ENCODE measurements at places on chromosomes 12 and 14.
A peak's percentile ranks its signal among the peaks of the same experiment; 100 is the strongest.

DNA sequence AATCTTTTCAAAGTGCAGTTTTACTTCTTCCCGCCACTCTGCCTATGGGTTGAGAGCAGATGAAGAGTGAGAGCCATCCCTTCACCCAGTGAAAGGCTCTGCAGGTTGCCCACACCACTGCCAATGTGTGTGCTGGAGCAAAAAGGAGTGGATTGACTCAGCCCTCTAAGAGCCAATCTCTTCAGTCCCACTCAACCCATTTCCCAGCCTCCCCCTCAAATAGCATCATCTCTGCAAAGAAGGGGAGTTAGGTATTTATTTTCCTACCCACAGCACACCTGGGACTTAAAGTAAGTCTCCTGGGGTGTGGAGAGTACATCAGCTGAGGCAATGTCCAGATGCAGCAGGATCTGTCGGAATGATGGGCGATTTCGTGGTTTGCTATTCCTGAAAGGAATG, 15.3 kb downstream of the MAP3K12 start:
- no peak for DNase-seq

DNA sequence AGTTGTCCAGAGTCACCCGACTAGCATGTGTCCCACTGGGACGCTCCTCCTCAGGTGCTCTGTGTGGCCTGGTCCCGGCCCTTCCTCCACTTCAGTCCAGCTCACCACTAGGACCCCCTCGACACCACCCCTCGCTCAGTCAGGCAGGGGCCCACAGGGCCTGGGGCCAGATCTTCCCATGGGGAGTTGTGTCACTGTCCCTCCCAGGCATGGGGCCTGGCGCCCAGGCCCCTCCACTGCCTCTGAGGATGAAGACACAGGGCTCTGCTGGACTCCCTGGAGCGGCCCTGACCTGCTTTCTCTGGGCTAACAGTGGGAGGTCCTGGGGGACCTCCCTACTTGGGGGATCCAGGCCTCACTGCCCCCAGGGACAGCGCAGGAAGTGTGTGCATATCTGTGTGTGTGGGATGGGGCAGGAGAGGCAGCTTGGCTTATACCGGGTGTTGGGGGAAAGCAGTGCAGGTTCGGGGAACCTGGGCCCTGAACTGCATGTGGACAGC, 43.8 kb downstream of the KRT80 start:
- no peak for DNase-seq

GRCh38 chr14:75709207-75709812, 48.3 kb downstream of the TTLL5 start:
- peak; percentile 31 for DNase-seq

DNA sequence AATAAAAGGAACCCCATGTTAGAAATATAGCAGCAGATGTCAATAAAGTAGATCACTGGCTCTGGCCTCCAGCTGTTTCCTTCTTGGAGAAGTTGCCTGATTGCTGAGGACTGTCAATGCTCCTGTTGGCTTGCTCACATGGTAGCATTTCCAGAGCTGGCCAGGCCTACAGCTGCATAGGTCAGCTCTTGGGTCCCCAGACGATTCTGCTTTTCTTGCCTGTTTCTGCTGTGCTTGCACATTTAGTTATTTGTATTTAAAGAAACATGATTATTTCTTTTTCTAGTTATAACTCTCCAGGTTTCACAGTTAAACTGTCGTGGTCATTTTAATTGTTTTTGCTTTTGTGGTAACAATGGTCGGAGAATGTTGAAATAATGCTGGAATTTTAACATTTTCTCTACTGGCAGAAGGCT, 7.2 kb downstream of the NAV3 start:
- DNase-seq = no peak

All from activated T-cell treated with anti-CD3 and anti-CD28 coated beads for 48 hours (primary cell).